8988T (cell line): ENCODE measurements at places on chromosomes 7 and 10.

- DNase-seq: no peak
Observed at GRCh38 chr10:5511231-5511884, 12.0 kb upstream of the CALML5 start.

DNA sequence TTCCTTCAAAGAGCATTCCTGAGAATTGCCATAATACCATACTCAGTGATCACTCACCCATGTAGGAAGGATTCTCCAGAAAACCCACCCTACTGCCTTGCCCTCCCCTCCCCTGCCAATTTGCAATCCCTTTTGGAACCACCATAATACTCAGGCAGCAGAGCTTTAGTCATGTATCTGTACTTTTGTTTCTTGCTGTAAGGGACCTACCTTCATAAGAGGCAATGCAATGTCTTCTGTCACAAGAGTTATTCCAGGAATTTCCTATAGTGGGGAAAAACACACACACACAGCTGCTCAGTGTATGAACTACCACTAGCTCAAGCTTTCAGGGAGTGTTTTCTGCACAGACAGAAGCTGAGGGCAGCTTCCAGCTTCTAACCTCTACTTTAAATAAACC is 67.0 kb downstream of the GSAP start:
- DNase-seq: no peak

DNA sequence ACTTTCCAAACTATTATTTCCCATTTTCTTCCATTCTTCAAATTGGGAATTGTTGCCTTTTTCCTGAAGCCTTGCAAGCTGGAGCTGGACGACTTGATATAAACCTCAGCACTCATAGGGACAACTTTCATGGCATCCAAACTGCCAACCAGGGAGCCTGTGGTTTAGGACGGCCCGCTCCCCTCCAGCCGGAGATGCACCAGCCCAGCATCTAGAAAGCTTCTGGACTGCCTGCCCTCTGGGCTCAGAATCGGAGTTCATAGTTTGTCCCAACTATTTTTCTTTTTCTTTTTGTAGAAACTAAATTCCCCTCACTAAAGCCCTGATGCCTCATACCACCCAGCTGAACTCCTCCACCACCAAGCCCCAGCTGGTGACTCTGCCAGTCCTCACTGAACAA is 200.3 kb downstream of the DNAJB6 start:
- DNase-seq: no peak

DNA sequence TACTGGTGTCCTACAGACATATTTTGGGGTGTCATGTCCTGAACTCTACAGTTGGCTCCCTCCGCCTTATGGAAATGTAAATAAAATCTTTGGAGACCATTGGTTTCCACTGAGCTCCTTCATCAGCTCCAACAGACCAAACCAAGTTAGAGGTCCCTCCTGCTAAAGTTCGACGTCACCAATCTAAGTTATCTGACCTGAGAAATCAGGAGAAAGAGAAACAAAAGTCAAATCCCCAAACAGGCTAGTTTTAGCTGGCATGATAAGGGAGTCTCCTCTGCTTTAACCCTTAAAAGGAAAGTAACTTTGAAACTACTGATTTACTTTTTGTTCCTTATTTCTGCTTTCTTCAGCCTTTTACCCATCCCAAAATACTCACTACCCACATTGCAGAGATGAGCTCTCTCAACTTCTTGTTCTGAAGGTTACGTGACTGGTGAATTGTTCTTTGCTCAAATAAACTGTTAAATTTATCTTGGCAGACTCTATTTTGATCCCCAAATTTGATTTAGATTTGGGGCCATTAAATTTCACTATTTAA is 39.9 kb downstream of the AVL9 start:
- DNase-seq: no peak

- no peak for DNase-seq
Observed at GRCh38 chr10:102327641-102328040, 67.9 kb upstream of the NFKB2 start.

GRCh38 chr10:60820093-60820754 is 41.9 kb downstream of the CDK1 start:
- DNase-seq: no peak

DNA sequence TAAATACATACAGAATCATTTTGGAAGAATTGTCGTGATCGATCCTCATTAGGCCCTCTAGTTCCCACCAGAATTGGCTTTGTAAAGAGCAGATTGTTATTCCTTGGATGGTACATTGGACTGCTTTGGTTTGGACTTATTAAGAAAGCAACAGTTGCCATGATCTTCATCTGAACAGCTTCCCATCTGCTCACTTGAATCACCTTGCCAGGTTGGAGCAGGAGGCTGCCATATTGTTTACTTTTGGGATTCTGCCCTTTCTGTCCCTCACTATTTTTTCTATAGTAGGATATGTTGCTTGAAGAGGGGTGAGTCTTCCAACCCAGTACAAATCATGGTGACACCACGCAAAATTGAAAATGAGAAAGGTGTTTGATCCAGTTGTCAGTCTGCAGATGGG is 199.6 kb downstream of the TCF7L2 start:
- DNase-seq: no peak

GRCh38 chr7:1946773-1947450 is 276.8 kb downstream of the ELFN1 start:
- no peak for DNase-seq

DNA sequence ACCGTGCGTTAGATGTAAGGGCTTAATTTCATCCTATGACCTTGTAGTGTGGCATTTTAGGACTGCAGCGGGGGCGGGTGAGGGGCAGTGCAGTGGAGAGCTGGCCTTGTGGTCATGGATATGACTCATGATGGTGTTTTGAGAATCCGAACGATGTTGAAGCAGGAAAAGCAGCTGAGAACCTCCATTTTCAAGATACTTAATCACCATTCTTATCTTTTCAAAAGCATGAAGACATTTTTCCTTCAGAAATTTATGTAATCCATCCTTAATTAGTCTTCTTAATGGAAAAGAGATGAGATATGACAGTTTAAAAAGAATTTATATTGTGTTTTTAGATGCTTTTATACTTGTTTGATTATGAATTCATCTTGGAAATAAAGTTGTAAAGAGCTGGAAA is 9.6 kb downstream of the ATP5F1C start:
- peak; percentile 46 for DNase-seq

DNA sequence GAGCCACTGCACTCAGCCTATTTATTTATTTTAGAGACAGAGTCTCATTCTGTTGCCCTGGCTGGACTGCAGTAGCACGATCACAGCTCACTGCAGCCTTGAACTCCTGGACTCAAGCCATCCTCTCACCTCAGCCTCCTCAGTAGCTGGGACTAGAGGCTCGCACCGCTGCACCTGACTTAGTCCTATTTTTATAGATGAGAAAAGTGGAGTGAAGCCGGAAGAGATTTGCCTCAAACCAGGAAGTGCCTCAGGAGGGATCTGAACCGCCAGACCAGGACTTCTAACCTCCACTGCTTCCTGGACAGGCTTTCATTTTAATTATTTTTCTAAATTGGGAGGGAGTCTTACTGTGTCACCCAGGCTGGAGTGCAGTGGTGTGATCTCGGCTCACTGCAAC is 17.5 kb upstream of the CLIP2 start:
- DNase-seq: no peak

GRCh38 chr7:104096683-104097082 is 107.2 kb upstream of the RELN start:
- DNase-seq: no peak

DNA sequence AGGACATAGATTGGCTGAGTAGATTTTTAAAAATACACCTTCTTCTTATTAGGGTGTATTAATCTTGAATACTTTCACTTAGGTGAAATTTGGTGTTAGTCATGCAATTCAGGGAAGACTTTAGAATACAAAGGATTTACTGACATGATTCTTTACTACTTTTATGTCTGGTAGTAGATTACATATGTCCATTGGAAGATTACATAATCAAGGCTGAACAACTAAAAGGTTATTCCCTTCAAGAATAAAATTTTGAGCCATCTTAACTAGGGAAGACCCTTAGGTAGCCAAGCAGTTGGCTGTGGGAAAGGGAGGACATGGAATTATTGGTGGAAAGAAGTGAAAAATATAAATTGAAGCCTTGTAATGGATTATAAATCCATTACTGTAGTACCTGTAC is 165.0 kb downstream of the ITGB1 start:
- no peak for DNase-seq

DNA sequence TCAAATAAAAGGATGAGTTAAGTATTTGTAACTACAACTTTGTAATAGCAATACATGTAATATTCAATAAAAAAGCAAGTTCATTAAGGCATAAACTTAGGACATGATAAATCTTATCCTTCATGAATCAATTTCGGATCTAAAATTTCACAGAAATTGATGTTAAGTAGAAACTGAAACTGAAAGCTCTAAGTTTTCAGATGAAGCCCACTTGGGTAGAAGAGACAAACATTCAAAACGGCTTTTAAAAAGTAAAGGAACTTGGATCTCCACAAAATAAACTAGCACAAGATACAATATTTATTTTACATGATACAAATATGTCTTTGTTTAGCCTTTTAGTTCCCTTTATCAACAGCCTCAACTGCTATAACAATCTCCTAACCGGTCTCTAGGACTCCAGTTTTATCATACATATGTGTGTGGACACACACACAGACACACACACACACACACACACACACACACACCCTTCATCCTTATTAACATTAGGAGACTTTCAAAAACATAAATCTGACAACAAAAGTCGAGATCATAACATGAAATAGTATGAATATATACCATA is 83.7 kb downstream of the USP6NL start:
- no peak for DNase-seq

DNA sequence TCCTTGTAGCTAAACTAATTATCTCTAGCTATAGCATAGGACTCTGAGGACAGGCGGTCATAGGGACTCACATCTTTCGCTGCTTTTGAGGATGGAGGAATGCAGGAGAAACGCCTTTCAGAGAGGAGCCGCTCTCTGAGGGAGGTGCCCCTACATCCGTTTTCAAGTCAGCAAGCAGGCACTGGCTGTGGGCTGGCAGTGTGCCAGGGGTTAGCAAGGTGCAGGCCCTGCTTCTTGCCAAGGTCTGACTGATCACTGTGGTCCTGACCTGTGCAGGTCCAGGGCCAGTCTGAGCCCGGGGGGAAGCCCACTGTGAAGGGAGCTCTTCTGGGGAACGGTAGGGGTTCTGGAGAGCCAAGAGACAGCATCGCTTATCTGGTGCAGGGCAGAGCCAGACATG is 89.4 kb downstream of the SH3PXD2A start:
- DNase-seq: no peak

- no peak for DNase-seq
Observed at GRCh38 chr10:104557966-104558365, 83.1 kb upstream of the SORCS3 start.

- no peak for DNase-seq
Observed at GRCh38 chr10:72952642-72953158, 1.9 kb downstream of the PLA2G12B start.

GRCh38 chr10:86331861-86332260 is 34.7 kb downstream of the GRID1 start:
- DNase-seq: no peak

GRCh38 chr7:24883622-24884013 is 96.4 kb downstream of the OSBPL3 start:
- DNase-seq: no peak

DNA sequence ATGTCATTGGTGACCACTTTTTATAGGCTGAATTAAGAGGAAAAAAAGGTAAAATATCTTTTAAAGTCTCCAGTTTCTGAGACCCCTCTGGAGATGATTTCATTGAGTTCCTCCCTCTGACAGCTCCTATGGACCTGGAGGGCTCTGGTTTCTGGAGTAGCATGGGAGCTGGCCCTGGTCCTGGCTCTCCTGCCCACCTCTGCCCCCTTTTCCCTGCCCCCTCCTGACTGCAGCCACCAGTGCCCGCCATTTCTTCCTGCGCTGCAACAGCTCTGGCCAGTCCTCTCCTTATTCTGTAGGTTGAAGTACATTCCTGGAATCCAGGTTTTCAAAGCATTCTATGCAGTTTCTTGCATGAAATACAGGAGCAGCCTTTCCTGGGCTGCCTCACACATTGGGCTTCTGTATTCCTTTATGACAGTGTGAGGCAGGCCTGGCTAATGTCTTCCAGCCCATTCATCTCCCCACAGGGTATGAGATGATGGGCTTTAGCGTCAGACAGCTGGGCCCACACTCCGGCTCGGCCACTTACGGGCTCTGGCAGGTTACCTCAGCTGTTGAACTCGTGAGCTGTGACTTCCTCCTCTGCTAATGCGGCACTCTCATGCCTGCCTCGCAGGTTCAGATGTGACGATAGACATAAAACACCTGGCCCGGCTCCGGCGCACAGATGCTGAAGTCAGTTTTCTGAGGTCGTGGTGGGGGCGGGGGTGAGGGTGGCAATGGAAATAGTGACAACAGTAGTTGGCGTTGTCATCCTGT is 101.7 kb downstream of the MGMT start:
- no peak for DNase-seq

DNA sequence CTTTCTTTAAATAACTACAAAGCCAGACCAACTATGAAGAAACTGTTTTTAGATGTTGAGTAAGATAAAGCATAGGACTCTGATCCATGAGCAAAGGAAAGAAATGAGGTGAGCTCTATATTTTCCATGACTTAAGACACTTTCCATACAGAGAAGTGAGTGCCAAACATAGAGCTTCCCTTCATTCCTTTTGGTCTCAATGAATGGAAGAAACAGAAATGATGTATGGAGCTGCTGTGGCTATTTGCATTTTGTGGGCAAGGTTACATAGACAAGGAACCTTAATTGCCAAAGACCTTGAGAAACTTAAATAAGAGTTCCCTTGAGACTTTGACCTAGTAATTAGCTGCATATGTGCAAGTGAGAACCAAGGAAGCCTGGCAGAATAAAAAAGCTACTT is 1152.2 kb downstream of the XPNPEP1 start:
- DNase-seq: no peak

- DNase-seq: no peak
Observed at GRCh38 chr7:44060948-44061644, 4.3 kb downstream of the PGAM2 start.

DNA sequence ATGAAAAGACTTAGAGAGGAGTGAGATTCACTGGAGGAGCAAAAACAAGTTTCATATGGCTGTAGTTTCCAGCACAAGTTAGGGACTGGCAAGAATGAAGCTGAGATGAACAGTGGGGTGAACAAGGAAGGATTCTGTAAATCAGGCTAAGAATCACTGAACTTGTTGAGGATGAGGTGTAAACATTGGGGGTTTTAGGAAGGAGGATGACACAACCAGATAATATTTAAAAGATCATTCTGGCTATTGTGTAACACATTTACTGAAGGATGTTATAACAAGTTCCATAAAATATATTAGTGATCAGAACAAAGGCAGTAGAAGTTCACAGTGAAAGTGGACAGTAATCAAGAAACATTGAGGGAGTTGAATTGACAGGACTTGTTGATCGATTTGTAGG is 68.9 kb downstream of the CD36 start:
- no peak for DNase-seq

GRCh38 chr10:31464552-31464951 is 145.5 kb downstream of the ZEB1 start:
- DNase-seq: no peak
